ENCODE measurements at places on chromosomes 1 and 21. TPM values are rescaled to one million over a fixed set of nuclear protein-coding genes. Genes with fewer than 3 reads are reported as not detected.

The TMEM81 gene
- total RNA-seq: 3.1 TPM

The TMEM269 gene
- total RNA-seq: 0.13 TPM

GRCh38 chr1:200172311-200172710, 144.8 kb downstream of the NR5A2 start:
- DNase-seq: no peak

DNA sequence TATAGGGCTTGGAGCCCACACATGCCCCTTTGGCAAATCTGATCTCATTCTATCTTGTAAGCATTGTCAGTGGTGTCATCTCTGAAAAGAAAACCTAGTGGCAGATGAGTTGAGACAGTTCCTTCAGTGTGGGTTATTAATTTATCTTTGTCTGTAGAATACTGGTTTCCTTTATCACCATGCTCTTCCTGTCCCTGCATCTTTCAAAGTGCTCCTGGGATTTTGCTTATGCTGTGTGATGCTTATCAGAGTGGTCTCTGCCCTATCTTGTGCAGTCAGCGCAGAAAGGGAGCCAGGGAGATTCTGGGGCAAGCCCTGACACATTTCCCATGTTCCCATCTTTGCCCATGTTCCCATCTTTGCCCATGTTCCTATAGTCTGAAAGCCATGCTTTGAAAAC, 402.9 kb downstream of the RWDD3 start:
- no peak for DNase-seq
